Neural crest cell (in vitro differentiated cells): ENCODE measurements at places on chromosomes 4 and X. TPM values are rescaled to one million over a fixed set of nuclear protein-coding genes. Genes with fewer than 3 reads are reported as not detected.

DNA sequence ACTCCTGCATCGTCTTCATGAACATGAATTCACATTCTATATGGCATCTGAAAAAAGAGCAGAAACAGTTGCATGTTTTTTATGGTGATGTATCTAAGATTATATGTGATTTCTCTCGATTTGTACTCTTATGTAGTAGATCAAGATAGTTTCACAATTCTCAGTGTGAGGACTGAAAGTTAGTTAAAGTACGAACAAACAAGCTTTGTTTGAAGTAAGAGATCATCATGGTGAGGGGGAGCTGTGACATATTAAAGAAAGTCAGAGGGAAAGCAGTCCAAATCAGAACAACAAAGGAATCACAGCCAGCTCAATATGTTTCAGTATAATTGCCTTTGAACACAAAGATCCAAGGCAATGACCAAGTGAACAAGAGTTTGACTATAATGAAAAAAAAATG is 1140.6 kb downstream of the SH3BGRL start:
- no peaks in the 10 kb centered on the region for H3K27me3 ChIP-seq
- H3K4me3 ChIP-seq, result no peak overlapping the region
- H3K4me1 ChIP-seq, result peaks cover 6% of the 10 kb centered on the region
- H3K27ac ChIP-seq, result no peak overlapping the region

GRCh38 chr4:88660446-88661294 is 37.0 kb downstream of the NAP1L5 start:
- DNase-seq, result no peak
- H3K36me3 ChIP-seq, result peaks cover 2% of the 10 kb centered on the region
- no peaks in the 10 kb centered on the region for H3K4me1 ChIP-seq
- no peak overlapping the region for H3K27ac ChIP-seq
- H3K27me3 ChIP-seq, result no peaks in the 10 kb centered on the region

GRCh38 chr4:8097141-8097541 is 61.5 kb downstream of the ABLIM2 start:
- H3K27me3 ChIP-seq, result no peaks in the 10 kb centered on the region
- H3K4me1 ChIP-seq, result peaks cover 7% of the 10 kb centered on the region
- DNase-seq, result no peak
- H3K27ac ChIP-seq, result no peak overlapping the region
- peaks cover 22% of the 10 kb centered on the region for H3K36me3 ChIP-seq
- no peak overlapping the region for H3K4me3 ChIP-seq

GRCh38 chr4:53551958-53552357 is 39.3 kb downstream of the LNX1 start:
- no peak overlapping the region for H3K27ac ChIP-seq
- H3K4me3 ChIP-seq, result no peak overlapping the region
- peaks cover 7% of the 10 kb centered on the region for H3K4me1 ChIP-seq
- H3K27me3 ChIP-seq, result no peaks in the 10 kb centered on the region
- H3K36me3 ChIP-seq, result no peaks in the 10 kb centered on the region

GRCh38 chr4:143404555-143404954 is 67.9 kb downstream of the GAB1 start:
- H3K4me3 ChIP-seq, result no peak overlapping the region
- H3K36me3 ChIP-seq, result peaks cover 8% of the 10 kb centered on the region
- H3K27me3 ChIP-seq, result peaks cover 4% of the 10 kb centered on the region
- no peak for DNase-seq
- H3K4me1 ChIP-seq, result peaks cover 58% of the 10 kb centered on the region

DNA sequence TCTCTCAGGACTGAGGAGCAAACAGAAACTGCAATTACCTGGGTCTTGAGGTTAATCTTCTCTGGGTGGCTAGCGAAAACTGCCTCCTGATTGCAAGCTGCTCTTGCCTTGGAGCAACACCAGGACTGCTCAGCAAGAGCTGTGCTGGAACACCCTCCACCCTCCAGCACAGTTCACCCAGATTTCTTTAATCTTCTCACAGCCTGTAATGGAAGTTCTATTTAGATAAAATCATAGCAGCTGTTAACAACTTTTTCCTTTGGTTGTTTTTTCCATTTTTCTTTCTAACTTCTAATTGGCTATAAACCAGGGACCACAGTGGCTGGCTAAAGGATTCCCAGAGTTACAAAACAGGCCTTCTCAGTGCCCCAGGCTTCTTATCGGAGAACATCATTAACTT is 36.3 kb downstream of the OPHN1 start:
- H3K36me3 ChIP-seq, result no peaks in the 10 kb centered on the region
- no peaks in the 10 kb centered on the region for H3K27me3 ChIP-seq
- no peak overlapping the region for H3K27ac ChIP-seq
- no peak for DNase-seq
- H3K4me3 ChIP-seq, result no peak overlapping the region

GRCh38 chr4:106473515-106473914 is 104.9 kb upstream of the GIMD1 start:
- peaks cover 7% of the 10 kb centered on the region for H3K27me3 ChIP-seq
- no peak overlapping the region for H3K27ac ChIP-seq
- no peak for DNase-seq
- no peaks in the 10 kb centered on the region for H3K36me3 ChIP-seq

DNA sequence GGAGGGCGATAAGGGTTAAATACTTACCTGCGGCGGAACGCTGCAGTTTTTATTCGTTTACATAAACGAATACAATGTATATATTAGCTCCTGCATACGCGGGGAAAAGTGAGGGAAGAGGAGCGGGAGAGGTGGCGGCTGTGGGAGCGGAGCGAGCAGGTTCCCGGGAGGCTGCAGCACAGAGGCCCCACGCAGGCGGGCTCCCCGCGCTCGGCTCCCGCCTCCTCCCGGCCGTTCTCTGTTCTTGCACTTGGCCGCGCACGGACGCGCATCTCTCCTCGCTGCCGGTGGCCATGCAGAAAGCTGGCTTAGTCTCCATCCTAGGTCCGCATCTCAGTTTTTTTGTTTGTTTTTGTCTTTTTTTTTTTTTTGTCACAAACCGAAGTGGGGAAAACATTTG is 340.4 kb upstream of the FAT1 start:
- H3K27me3 ChIP-seq, result no peaks in the 10 kb centered on the region
- no peak overlapping the region for H3K4me3 ChIP-seq
- no peak overlapping the region for H3K27ac ChIP-seq
- DNase-seq, result no peak
- H3K36me3 ChIP-seq, result no peaks in the 10 kb centered on the region
- no peaks in the 10 kb centered on the region for H3K4me1 ChIP-seq

GRCh38 chr4:104751468-104751867 is 256.8 kb upstream of the CXXC4 start:
- H3K36me3 ChIP-seq, result no peaks in the 10 kb centered on the region
- no peak for DNase-seq
- H3K4me3 ChIP-seq, result no peak overlapping the region
- no peaks in the 10 kb centered on the region for H3K27me3 ChIP-seq
- H3K4me1 ChIP-seq, result no peaks in the 10 kb centered on the region

- DNase-seq, result no peak
- peaks cover 14% of the 10 kb centered on the region for H3K36me3 ChIP-seq
- no peak overlapping the region for H3K27ac ChIP-seq
- H3K27me3 ChIP-seq, result no peaks in the 10 kb centered on the region
- no peak overlapping the region for H3K4me3 ChIP-seq
Measured at GRCh38 chr4:87209696-87210095, 10.7 kb downstream of the KLHL8 start.

- H3K4me1 ChIP-seq, result no peaks in the 10 kb centered on the region
- H3K36me3 ChIP-seq, result no peaks in the 10 kb centered on the region
- H3K27ac ChIP-seq, result no peak overlapping the region
- H3K27me3 ChIP-seq, result peaks cover 28% of the 10 kb centered on the region
- no peak for DNase-seq
Measured at GRCh38 chr4:105527081-105527480, 25.3 kb upstream of the ARHGEF38 start.

DNA sequence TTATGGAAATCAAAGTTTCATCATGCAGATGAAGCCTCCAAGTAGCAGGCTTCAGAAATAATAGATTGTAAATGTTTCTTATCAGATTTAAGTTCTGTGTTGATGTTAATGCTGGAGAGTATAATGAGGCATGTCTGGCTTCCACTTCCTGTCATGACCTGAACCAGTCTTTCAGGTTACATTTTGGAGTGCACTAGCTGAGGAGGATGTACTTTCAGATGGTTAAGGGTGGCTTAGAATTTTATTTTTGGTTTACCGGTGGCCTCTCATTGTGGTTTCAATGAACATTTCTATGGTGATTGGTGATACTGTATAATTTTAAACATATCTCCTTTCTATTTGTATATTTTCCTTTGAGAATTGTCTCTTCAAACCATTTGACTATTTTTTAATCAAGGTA is 890.4 kb downstream of the SH3BGRL start:
- no peak overlapping the region for H3K4me3 ChIP-seq
- no peak for DNase-seq
- H3K36me3 ChIP-seq, result no peaks in the 10 kb centered on the region
- no peaks in the 10 kb centered on the region for H3K27me3 ChIP-seq
- no peaks in the 10 kb centered on the region for H3K4me1 ChIP-seq
- no peak overlapping the region for H3K27ac ChIP-seq

- DNase-seq, result no peak
- H3K27me3 ChIP-seq, result no peaks in the 10 kb centered on the region
- peaks cover 13% of the 10 kb centered on the region for H3K36me3 ChIP-seq
- peaks cover 22% of the 10 kb centered on the region for H3K4me1 ChIP-seq
- H3K27ac ChIP-seq, result peak overlapping the region; percentile 78
Measured at GRCh38 chrX:46447384-46447783, 97.8 kb downstream of the ZNF674 start.

GRCh38 chr4:110900213-110900769 is 277.4 kb upstream of the PITX2 start:
- no peaks in the 10 kb centered on the region for H3K27me3 ChIP-seq
- H3K4me1 ChIP-seq, result peaks cover 7% of the 10 kb centered on the region
- no peaks in the 10 kb centered on the region for H3K36me3 ChIP-seq
- H3K4me3 ChIP-seq, result no peak overlapping the region
- H3K27ac ChIP-seq, result no peak overlapping the region

- no peak overlapping the region for H3K27ac ChIP-seq
- H3K27me3 ChIP-seq, result no peaks in the 10 kb centered on the region
- no peaks in the 10 kb centered on the region for H3K36me3 ChIP-seq
- no peak overlapping the region for H3K4me3 ChIP-seq
- no peaks in the 10 kb centered on the region for H3K4me1 ChIP-seq
Measured at GRCh38 chr4:8515316-8516060, 64.7 kb upstream of the GPR78 start.

- H3K36me3 ChIP-seq, result no peaks in the 10 kb centered on the region
- DNase-seq, result no peak
- H3K27me3 ChIP-seq, result no peaks in the 10 kb centered on the region
Measured at GRCh38 chrX:53281963-53282695, 745 bp upstream of the IQSEC2 start.

GRCh38 chr4:127965062-127965802 is at the start of the genes ABHD18 and MFSD8:
TSS of gene ABHD18 (plus strand) at chr4:127965406. CDS start at chr4:127982956, 17,550 bp downstream.
TSS of gene MFSD8 (minus strand) at chr4:127965173. CDS start at chr4:127965133, 40 bp downstream.
- peaks cover 10% of the 10 kb centered on the region for H3K36me3 ChIP-seq
- peak within 1 kb of the TSS; percentile 95 for H3K27ac ChIP-seq
- DNase-seq, result peak; percentile 98

DNA sequence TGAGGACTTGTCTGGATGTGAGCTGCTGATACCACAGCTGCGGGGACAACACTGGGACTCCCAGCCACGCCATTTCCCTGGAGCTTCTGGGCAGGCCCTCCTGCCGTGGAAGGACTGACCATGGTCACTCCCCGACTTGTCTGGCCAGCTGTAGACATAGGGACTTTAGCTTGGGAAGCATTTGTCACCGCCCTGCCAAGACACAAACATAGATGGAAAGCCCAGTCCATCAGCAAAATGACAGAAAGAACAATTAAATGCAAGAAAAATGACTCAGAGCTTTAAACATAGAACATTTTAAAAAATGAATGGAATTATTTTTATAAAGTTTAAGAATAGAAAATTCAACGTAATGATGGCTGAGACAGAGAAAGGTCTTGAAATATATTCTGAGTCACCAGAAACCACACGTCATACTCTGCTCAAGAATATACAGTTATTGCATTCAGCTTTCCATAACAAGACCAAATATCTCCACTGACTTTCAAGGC is 107.6 kb upstream of the CBR4 start:
- peak overlapping the region; percentile 8 for H3K27ac ChIP-seq
- no peak for DNase-seq
- H3K4me1 ChIP-seq, result peaks cover 11% of the 10 kb centered on the region

Gene PRSS48
- total RNA-seq, result not detected in 2 replicates

Gene ERVMER34-1
- total RNA-seq, result 3.2 and 3.3 TPM in 2 replicates

Gene AGTR2
- total RNA-seq, result not detected in 2 replicates

Gene CACNA1F
- total RNA-seq, result 0.05 TPM in 1 of 2 replicates, not detected in the other

Gene ZNF280C
- total RNA-seq, result 20.6 and 21.8 TPM in 2 replicates

Gene NWD2
- 0.02 and 0.05 TPM in 2 replicates for total RNA-seq

Gene CT55
- total RNA-seq, result 0.14 and 0.23 TPM in 2 replicates

Gene RAB33A
- total RNA-seq, result 16.7 and 18.5 TPM in 2 replicates

Gene CCDC120
- total RNA-seq, result 13.8 and 14.7 TPM in 2 replicates
